Adipocyte (in vitro differentiated cells): ENCODE measurements at places on chromosomes 6 and 20.

- no peak for DNase-seq
These were observed 21.1 kb upstream of the EDN1 start for GRCh38 chr6:12269110-12269509.

DNA sequence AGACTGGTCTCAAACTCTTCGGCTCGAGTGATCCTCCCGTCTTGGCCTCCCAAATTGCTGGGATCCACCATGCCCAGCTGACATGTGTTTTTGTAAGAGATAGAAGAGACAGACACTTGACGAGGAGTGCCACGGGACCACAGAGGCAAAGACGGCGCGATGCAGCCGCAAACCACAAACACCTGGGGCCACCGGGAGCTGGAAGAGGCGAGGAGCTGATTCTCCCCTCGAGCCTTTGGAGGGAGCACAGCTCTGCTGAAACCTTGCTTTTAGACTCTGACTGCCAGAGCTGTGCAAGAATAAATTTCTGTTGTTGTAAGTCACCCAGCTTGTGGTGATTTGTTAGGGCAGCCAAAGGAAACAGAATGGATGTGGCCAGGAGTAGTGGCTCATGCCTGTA, 46.9 kb downstream of the TFAP2C start:
- DNase-seq: no peak

GRCh38 chr6:151999194-151999593, 191.7 kb downstream of the ESR1 start:
- no peak for DNase-seq

GRCh38 chr6:100426241-100426640, 38.5 kb downstream of the SIM1 start:
- no peak for DNase-seq

- no peak for DNase-seq
These were observed 106.1 kb upstream of the ADGRF4 start for GRCh38 chr6:47592131-47592840.

DNA sequence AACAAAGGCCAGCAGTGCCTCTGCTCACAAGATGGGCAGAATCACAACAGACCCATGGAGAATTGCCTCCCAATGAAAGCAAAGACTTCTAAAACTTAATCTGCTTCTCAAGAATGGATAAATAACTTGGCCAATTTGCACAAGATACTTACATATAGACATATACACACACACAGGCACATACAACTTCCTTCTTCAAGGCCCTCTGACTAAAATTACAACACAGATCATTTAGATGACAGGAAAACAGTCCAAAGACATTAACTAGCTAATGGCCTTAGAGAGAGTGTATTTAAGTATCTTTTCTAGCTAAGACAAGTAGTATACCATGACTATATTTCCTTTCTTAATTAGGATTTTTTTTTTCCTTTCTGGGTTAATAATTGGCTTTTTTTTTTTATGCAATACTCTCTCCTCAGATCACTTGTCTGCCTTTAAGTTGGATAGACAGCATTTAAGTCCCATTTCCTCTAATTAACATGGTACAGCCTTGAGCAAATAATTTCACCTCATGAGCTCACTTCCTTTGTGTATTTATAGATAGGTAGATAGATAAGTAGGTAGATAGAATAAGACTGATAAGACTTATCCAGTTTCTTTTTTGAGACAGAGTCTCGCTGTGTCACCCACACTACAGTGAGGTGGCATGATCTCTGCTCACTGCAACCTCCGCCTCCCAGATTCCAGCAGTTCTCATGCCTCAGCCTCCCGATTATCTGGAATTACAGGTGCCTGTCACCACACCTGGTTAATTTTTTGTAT, 70.0 kb downstream of the NRSN1 start:
- DNase-seq: no peak

- DNase-seq: peak; percentile 78
These were observed 53.8 kb downstream of the PCNA start for GRCh38 chr20:5065879-5066383.

GRCh38 chr6:47663462-47664216, 34.7 kb upstream of the ADGRF4 start:
- no peak for DNase-seq
